ENCODE measurements at places on chromosomes 3 and 15.
A peak's percentile ranks its signal among the peaks of the same experiment; 100 is the strongest.

DNA sequence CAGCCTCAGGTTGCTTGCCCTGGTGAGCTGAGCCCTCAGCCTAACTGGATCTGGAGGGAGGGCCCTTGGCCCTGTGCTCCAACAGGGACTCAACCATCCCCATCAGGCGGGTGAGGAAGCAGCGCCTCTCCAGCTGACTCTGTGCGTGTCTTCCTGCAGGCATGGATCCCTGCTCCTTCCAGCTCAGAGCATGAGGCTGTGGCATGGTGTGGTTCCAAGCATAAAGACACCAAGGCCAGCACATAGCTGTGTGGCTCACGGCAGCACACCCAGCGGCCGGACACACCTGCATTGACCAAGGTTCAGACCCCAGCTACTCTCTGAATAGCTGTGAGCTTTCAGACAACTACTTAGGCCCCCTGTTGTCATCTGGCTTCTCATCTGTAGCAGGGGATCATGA is 131.0 kb upstream of the PLXNA1 start:
- no peak for DNase-seq

DNA sequence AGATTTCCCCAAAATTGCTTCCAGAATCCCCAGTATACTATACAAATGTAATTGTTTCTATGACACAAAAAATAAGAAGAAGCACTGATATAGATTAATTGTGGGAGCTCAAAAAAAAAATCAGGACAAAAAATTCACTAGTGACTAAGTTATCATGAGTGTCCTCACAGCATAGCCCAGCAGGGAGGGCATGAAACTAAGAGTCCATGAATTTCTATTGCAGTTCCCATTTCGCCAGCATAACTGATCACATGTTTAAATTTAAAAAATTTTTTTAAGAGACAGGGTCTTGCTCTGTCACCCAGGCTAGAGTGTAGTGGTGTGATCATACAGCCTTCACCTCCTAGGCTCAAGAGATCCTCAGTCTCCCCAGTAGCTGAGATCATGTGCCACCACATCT is 10.6 kb downstream of the NCEH1 start:
- DNase-seq: no peak

- peak; percentile 66 for DNase-seq
Observed at GRCh38 chr15:67150023-67150860, 84.8 kb downstream of the SMAD3 start.

GRCh38 chr3:136657526-136657925 is 94.7 kb downstream of the STAG1 start:
- DNase-seq: no peak

- DNase-seq: peak; percentile 99
Observed at GRCh38 chr15:69468241-69469121, 15.9 kb downstream of the RPLP1 start.

DNA sequence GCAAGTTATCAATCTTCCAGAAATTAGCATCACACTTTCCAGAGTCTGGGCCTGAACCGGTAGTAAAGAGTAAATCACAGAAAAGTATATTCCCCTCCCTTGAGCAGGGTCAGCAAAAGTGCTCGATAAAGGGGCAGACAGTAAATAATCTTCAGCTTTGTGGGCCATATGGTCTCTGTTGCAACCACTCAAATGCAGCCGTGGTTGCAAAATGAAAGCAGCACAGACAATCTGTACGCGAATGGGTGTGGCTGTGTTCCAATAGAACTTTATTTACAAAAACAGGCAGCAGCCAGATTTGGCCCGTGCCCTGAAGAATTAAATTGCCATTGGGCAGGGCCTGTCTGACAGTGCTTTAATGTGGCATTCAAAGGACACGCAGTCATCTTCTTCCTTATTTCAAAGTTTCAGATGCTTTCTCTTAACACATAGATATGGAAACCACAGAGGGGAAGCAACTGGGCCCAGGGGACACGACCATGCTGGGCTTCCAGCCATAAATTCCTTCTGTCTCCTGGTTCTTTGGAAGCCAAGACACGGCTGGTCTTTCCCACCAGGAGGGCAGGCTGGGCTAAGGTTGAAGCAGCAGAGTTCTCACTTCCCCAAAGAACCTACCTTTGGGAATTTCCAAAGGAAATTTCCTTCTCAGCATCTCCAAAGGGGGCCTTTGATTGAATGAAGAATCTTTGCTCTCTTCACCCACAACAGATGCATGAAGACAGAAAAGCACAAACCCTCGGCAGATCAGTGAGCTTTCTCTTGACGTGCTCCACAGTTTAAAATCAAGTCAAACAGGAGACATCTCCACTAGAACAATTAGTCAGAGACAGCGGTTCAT is 489.8 kb upstream of the PROK2 start:
- no peak for DNase-seq

GRCh38 chr3:72205297-72205826 is 420.4 kb upstream of the PROK2 start:
- DNase-seq: no peak

DNA sequence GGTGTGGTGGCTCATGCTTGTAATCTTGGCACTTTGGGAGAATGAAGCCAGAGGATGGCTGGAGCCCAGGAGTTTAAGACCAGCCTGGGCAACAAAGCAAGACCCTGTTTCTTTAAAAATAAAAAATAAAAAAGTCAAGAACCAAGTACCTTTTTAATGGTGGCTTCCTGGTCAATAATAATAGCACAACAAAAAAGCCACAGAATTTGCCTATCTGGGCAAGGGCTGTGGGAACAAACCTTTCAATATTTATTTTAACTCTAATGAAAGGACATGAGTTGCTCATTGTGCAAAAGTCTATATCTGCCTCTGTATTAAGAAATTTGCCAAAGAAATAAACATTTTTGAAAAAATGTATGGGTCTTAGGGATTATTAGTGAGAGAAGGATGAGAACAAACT is 2.1 kb downstream of the ZNF609 start:
- DNase-seq: no peak

- no peak for DNase-seq
Observed at GRCh38 chr3:50314342-50314741, 8.2 kb downstream of the HYAL2 start.

DNA sequence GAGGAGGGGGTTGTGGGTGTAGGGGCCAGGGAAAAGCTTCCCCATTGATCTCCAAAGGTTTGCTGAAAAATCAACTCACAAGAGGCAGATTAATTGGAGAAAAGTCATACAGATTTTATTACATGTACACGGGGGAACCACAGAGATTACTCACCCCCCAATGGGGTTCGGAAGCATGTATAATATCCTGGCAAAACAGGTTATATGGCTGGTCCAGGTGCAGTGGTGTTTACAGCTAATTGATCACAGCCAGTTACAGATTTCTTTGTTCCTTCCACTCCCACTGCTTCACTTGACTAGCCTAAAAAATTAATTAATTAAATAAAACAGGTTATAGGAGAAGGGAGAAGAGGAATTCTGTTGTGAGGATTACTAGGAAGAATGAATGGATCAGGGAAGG is 22.4 kb downstream of the PRKCI start:
- DNase-seq: no peak

- DNase-seq: no peak
Observed at GRCh38 chr3:2793987-2794386, 316.2 kb downstream of the IL5RA start.

- DNase-seq: peak; percentile 2
Observed at GRCh38 chr3:114775395-114775794, 371.7 kb downstream of the ZBTB20 start.

DNA sequence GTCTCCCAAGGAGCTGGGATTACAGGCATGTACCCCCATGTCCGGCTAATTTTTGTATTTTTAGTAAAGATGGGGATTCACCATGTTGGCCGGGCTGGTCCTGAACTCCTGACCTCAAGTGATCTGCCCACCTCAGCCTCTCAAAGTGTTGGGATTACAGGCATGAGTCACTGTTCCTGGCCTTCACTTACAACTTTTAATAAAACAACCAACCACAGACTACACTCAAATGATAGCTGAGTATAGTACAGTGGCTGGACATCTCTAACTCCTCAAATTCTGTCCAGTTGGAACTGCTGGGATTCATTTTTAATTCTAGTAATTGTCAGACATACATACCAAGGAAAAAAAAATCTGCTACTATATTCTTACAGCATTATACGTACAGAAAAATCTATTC is 71.0 kb downstream of the PBRM1 start:
- DNase-seq: no peak

DNA sequence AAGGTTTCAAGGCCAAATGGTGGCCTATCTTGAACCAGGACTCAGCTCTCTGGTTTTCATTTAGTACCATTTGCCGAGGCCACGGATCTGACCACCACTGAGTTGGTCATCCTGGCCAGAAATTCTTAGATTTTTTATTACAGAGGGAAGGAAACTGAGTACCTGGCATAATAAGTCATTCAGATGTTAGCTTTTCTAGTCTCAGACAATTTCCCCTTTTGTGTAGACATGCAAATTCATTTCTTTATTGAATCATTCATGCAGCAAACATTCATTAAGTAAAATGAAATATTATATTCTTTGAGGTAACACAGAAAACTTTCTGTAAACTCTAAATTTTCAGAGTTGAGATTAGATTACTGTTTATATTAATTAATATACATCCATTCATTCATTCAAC is 223.7 kb downstream of the PDCD6IP start:
- no peak for DNase-seq

DNA sequence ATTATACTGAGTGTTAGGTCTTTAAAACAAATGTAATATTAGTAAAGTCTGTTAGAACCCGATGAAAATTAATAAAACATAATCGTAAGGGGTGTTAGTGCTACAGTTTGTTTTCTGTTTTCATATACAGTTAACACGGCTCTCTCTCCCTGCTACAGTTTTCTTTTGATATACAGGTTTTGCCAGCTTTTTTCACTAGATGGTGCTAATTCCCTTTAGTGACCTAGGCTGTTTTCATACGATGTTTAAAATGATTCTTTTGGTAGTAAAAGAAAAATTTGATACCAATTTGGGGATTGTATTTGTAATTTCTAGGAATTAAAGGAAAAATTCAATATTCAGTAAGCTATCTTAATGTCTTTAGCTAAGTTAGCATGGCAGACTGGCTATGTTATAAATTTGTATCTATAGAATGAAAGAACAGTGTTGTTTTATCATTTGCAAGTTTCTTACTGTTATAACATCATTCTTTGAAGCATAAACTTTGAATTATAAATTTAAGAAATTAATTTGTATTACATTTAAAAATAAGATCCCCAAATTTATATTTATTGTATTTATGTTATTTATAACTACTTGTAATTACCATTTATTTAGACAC is 11.5 kb downstream of the APH1B start:
- DNase-seq: peak; percentile 67

- no peak for DNase-seq
Observed at GRCh38 chr3:24540821-24541220, 46.2 kb upstream of the THRB start.

DNA sequence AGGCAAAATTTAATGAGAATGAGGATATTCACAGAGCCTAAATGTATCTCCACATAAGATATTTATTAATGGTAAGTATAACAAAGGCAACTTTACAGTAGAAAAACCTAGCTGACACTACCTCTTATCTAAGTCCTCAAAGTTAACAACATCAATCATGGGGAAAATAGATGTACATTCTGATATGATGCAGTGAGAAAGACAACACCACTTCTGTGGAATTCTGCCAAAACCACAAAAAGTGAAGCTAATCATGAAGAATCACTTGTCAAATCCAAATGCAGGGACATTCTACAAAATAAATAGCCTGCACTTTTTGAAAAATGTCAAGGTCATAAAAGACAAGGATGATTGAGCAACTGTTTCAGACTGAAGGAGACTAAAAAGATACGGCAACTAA is 27.5 kb upstream of the EOMES start:
- no peak for DNase-seq

DNA sequence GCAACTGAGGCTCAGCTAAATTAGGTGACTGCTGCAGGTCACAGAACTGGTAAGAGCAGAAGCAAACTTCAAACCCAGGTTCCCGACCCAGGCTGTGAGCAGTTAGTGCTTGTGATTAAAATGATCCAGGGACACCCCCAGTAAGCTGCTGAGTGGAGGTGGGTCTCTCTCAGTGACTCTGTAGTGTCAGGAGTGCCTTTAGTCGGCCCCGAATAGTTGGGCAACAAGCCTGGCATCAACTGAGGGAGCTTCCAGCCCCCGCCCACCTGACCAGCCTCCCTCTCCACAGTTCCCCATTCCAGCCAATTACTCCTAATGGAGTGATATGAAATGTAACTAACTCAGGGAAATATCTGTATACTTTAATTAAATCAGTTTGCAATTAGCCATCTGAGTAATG is 168.0 kb upstream of the SMAD3 start:
- no peak for DNase-seq

DNA sequence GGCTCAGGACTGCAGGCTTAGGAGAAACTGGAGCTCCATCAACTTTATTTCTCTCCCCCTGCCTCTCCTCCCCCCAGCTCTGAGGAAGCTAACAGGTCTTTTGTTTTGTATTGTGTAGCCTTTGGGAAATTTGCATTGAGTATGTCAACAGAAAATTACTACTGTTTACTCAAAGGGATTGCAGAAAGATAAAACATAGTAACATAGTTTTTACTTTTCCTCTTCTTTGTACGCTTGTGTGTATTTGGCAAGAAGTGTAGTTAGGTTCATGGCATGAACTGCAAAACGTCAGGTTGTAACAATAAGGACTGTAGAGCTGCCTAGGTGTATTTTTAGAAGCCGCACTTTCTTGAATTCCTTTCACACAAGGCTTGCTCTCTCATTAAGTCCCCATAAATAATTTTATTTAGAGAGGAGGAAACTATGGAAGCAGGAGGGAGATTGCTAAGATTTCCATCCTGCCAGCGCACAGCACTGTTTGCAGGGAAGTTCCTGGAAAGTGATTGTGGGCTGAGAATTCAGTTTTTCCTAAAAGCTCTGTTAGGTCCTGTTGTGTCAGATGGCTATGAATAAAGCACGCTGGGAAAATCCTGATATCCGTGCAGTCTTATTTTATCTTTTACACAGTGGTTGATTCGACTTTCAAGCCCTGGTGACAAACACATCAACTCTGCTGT is 21.1 kb upstream of the SATB1 start:
- DNase-seq: no peak

GRCh38 chr15:62497356-62497755 is 332.3 kb upstream of the C2CD4B start:
- no peak for DNase-seq

- no peak for DNase-seq
Observed at GRCh38 chr3:101512396-101512645, 691 bp downstream of the SENP7 start.

DNA sequence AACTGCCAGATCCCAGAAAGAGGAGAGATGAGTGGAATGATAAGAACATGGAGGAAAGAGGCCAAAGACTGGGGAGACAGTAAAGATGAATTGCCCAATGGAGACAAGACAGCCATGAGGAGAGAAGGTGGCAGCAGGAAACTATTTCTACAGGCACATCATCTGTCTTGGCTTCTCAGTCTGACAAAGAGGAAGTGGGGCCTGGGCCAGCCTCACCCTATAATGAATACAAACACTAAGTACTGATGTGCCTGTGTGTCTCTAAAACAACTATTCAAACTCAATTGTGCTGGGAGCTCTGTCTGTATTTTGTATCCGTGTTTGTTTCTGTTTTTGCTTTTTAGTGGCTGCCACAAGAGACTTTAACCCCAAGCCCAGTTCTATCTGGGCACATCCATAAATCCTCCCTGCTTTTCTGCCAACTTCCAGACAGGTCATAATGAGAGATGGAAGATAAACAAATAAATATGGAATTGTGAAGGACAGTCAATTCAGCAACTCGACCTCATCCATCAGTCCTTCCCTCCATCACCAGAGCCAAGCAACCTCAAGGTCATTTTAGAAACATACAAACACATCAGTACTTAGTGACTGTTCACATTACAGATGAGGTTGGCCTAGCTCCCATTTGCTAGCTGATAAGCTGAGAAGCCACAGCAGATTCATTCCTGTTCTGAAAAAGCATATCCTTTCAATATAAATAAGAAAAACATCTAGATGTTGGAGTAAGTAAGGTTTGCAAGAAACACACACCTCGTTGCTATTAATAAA is 116.7 kb downstream of the CADPS start:
- DNase-seq: no peak

- DNase-seq: no peak
Observed at GRCh38 chr3:124660599-124660998, 69.7 kb upstream of the UMPS start.

All from DMS53 (cell line).